ENCODE measurements at places on chromosomes 2 and 18. TPM values are rescaled to one million over a fixed set of nuclear protein-coding genes. Genes with fewer than 3 reads are reported as not detected.
A peak's percentile ranks its signal among the peaks of the same experiment; 100 is the strongest.

- DNase-seq = no peak
Observed at GRCh38 chr2:85953476-85953875, 64.7 kb upstream of the ST3GAL5 start.

Gene FAM237A
- not detected for total RNA-seq

GRCh38 chr2:118844261-118845004 lies 3.0 kb downstream of the EN1 start:
- DNase-seq = no peak

DNA sequence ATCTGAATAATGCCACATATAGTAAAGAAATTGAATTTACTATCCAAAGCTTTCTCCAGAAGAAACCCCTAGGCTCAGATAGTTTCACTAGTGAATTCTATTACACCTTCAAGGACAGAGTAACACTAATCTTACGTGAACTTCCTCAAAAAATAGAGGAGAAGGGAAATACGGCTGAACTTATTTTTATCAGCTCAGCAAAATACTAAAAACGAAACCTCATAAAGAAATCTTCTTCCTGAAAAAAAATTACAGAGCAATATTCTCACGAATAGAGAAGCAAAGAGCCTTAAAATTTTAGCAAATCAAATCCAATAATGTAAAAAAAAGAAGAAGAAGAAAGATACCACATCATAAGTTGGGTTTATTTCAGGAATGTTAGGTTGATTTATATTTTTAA lies 14.7 kb downstream of the CAPN13 start:
- DNase-seq = no peak

- DNase-seq = peak; percentile 37
Observed at GRCh38 chr2:142865924-142866323, 11.5 kb upstream of the KYNU start.

Gene LONRF2
- 1.8 TPM for total RNA-seq

Gene HOXD4
- not detected for total RNA-seq

GRCh38 chr2:12005886-12006681 lies 259.7 kb downstream of the LPIN1 start:
- DNase-seq = no peak

- DNase-seq = peak; percentile 94
Observed at GRCh38 chr2:54207666-54208195, 48.3 kb downstream of the TSPYL6 start.

- no peak for DNase-seq
Observed at GRCh38 chr18:10067670-10068659, 154.1 kb downstream of the VAPA start.

- no peak for DNase-seq
Observed at GRCh38 chr2:152223977-152224376, 48.4 kb upstream of the STAM2 start.

Gene CRACDL
- not detected for total RNA-seq

- DNase-seq = no peak
Observed at GRCh38 chr2:131076707-131077106, 16.6 kb downstream of the FAM168B start.

GRCh38 chr2:229137066-229137465 lies 134.0 kb downstream of the PID1 start:
- DNase-seq = no peak

Gene SCN9A
- 14.0 TPM for total RNA-seq

- no peak for DNase-seq
Observed at GRCh38 chr2:164109006-164109405, 373.2 kb upstream of the FIGN start.

- DNase-seq = no peak
Observed at GRCh38 chr2:78908973-78909372, 116.5 kb upstream of the REG3G start.

GRCh38 chr2:114499101-114499500 lies 56.7 kb downstream of the DPP10 start:
- DNase-seq = no peak

Gene GPR45
- not detected for total RNA-seq

- DNase-seq = no peak
Observed at GRCh38 chr2:236215761-236216333, 47.7 kb upstream of the GBX2 start.

DNA sequence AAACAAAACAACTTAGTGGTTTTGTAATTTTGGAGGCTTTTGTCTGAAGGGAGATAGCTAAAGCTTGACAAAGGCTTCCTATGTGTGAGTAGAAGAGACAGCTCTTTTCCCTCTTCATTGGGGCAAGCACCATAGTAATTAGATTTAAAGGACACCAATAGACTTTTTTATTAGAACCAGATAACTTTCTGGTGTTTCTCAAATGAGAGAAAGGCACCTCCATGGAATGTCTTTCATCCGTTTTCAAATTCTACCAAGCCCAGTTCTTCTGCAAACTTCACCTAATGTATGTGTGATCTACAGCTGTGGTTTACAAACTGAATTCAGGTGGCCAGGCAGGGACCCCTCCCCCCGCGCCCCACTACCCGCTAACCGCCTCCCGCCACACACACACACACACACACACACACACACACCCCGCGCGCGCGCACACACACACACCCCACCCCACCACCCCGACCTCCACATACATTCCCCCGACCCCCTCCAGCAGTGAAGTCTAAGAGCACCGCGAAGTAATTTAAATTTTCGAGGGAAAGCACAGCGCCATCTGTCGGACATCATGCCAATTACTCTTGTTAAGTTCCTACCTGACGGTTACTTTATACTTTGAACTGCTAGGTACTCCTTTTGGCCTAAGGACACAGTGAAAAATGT lies 31.6 kb upstream of the PPP1R1C start:
- peak; percentile 73 for DNase-seq
